ENCODE measurements at places on chromosomes 7 and 10.
A peak's percentile ranks its signal among the peaks of the same experiment; 100 is the strongest.

GRCh38 chr10:19918794-19919193 is 102.6 kb downstream of the PLXDC2 start:
- DNase-seq = peak; percentile 26

DNA sequence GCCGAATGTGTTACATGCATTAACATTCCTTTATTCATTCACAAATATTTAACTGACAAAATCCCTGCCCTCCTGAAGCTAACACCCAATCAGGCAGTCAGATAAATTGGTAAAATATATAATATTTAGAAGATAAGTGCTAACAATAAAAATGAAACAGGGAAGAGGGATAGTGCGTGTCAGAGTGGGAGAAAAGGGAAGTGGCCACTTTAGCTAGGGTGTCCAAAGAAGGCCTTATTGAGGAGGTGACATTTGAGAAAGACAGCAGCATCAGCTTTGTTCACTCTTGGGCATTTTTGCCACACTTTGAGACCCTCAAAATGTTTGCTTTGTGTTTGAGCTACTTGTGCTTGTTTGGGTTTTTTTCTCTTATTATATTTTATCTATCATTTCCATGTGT is 317.8 kb downstream of the SNX13 start:
- no peak for DNase-seq

DNA sequence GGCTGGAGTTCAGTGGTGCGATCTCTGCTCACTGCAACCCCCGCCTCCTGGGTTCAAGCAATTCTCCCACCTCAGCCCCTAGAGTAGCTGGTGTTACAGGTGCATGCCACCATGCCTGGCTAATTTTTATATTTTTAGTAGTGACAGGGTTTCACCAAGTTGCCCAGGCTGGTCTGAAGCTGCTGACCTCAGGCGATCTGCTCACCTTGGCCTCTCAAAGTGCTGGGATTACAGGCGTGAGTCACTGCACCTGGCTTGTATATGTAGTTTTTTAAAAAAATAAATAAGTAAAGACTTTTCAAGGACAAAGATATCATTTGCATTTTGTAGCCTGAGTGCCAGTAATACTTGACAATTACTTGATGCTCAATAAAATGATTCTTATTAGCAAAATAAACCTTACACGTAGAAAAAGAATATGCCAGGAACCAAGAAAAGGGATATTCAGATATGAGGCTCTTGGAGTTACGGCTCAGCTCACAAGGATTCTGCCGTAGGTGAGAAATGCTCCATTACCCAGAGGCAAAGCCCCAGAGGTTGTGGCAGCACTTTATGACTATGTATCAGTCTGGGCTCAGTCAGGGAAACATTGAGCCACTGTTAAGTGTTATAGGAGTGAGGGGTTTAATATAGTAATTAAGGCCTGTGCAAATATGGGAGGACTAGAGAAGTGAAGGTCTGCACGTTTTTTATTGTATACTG is 98.5 kb downstream of the TPST1 start:
- DNase-seq = no peak

GRCh38 chr10:16184096-16184597 is 252.7 kb upstream of the PTER start:
- peak; percentile 61 for DNase-seq

- DNase-seq = peak; percentile 37
Measured at GRCh38 chr10:92822060-92822634, 26.2 kb upstream of the EXOC6 start.

DNA sequence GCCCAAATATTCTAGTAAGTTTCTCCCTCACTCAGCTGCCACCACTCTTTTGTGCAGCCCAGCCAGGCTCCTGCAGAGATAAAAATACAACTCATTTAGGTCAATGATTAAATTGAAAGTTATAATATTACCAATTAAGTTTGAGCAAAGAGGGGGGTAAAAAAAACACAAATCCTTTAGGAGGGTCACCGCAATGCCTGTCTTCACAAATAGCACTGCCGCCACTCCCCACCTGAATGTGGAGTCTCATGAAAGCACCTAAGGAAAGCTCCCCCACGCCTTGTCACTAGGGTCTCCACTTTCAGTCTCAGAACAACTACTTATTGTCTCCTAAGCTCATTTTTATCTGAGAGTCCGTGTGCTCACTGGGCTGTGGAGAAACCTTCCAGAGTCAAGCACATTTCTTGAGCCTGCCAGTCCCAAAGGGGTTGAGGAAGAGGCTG is 148.7 kb downstream of the FGFR2 start:
- DNase-seq = no peak

- DNase-seq = no peak
Measured at GRCh38 chr7:82122275-82122674, 321.3 kb downstream of the CACNA2D1 start.

GRCh38 chr10:108601851-108602250 is 1321.5 kb downstream of the XPNPEP1 start:
- DNase-seq = no peak

GRCh38 chr10:79494871-79495705 is 17.2 kb upstream of the EIF5AL1 start:
- DNase-seq = no peak

- no peak for DNase-seq
Measured at GRCh38 chr7:99124236-99124635, 19.7 kb downstream of the SMURF1 start.

DNA sequence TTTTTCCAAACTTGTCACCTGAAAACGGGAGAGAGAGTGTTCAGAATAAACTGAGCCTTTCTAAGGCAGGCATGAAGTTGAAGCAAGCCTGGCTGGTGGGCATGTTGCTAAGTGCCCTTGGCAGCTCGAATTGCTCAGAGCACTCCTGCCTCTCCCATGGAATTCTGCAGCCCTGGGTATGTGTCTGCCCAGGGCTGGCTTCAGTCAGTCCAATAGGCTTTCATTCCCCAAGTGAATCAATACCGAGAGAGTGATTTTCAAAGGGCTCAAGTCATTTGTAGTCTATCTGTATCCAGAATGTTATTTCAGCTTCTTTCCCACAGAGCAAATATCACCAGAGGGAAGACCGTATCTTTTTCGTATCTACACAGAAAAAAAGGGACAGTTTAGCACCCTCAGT is 415.5 kb upstream of the COBL start:
- no peak for DNase-seq

- DNase-seq = no peak
Measured at GRCh38 chr7:134284952-134285351, 31.8 kb downstream of the SLC35B4 start.

- no peak for DNase-seq
Measured at GRCh38 chr10:95531994-95532399, 29.2 kb downstream of the SORBS1 start.

DNA sequence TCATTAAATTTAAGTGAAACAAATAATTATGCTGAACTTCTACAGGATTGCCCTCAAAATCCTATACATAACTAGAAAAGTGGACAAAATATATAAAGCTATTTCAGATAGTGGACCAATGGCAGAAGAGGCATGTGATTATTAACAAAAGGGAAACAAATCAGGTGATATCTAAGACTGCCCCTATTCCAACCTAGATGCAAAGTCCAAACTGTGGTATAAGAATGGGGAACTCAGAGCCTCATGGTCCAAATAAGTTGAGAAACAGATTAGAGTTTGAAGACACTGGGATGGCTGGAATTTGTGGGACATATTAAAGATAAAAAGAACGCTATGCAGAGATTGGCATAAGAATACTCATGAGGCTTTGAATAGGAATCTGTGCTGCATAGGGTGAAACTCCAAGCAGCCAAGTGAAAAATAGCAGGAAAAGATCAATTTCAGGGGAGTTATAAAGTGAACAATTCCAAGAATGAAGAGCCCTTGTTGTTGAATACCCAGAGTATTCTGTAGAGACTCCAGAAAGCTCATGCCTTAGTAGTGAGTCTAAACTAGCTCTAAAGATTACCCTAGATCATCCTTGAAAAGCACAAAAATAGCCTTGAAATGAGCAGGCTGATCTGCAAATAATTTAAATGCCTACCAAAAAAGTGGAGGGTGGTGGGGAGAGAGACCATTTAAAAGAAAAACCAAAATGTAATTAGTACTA is 152.4 kb downstream of the IMMP2L start:
- DNase-seq = peak; percentile 76

DNA sequence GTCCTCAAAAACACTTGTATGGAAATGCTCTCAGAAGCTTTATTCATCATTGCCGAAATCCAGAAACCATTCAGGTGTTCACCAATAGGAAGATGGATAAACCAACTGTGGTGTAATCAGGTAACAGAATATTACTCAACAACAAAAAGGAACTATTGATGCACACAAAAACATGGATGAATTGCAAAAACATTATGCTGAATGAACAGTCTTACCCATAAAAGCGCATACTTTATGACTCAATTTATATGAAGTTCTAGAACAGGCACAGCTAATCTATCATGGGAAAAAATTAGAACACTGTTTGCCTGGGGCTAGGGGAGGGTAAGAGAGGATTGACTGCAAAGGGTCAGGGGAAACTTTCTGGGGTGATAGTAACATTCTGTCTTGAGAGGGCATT is 26.9 kb upstream of the GSAP start:
- no peak for DNase-seq

GRCh38 chr10:77726732-77727131 is 89.1 kb upstream of the KCNMA1 start:
- no peak for DNase-seq

- DNase-seq = no peak
Measured at GRCh38 chr7:48481235-48481634, 310.0 kb downstream of the ABCA13 start.

- peak; percentile 87 for DNase-seq
Measured at GRCh38 chr7:2873686-2874551, 29.8 kb upstream of the GNA12 start.

DNA sequence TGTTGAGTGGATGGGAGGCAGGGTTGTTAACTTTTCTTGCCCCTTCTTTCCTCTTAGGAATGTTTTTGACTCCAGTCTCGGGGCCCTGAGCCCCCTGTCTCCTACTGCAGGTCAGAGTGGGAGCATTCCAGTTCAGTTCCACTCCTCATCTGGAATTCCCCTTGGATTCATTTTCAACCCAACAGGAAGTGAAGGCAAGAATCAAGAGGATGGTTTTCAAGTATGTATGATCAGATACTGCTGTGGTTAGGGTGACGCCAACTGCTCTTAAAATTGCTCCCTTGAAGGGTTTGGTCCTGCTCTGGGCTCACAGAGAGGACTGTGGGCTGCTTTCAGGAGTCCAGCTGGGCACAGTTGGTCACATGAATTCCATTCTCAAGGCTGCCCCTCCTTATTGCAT is 22.0 kb downstream of the VWA2 start:
- DNase-seq = peak; percentile 82

- DNase-seq = no peak
Measured at GRCh38 chr10:82867056-82867455, 992.1 kb downstream of the NRG3 start.

GRCh38 chr10:128481152-128481840 is 355.1 kb upstream of the MKI67 start:
- DNase-seq = no peak

GRCh38 chr7:130479716-130480400 is 12.0 kb upstream of the MEST start:
- no peak for DNase-seq

DNA sequence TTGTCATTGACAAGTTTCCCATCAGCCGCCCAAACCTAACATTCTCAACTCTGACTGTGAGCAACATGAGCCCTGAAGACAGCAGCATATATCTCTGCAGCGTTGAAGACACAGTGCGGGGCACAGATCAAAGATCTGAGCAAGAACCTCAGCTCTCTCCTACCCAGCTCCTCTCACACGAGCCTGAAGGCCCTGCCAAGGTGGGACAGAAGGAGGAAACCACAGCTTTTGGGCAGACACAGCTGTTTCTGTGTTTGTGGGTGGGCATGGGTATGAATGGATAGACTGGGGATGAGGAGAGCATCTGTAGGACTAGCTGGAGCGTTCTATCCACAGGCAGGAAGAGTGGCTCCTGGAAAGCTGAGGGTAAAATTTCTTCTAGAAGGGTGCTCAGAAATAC is 8.5 kb upstream of the PRSS1 start:
- DNase-seq = no peak

DNA sequence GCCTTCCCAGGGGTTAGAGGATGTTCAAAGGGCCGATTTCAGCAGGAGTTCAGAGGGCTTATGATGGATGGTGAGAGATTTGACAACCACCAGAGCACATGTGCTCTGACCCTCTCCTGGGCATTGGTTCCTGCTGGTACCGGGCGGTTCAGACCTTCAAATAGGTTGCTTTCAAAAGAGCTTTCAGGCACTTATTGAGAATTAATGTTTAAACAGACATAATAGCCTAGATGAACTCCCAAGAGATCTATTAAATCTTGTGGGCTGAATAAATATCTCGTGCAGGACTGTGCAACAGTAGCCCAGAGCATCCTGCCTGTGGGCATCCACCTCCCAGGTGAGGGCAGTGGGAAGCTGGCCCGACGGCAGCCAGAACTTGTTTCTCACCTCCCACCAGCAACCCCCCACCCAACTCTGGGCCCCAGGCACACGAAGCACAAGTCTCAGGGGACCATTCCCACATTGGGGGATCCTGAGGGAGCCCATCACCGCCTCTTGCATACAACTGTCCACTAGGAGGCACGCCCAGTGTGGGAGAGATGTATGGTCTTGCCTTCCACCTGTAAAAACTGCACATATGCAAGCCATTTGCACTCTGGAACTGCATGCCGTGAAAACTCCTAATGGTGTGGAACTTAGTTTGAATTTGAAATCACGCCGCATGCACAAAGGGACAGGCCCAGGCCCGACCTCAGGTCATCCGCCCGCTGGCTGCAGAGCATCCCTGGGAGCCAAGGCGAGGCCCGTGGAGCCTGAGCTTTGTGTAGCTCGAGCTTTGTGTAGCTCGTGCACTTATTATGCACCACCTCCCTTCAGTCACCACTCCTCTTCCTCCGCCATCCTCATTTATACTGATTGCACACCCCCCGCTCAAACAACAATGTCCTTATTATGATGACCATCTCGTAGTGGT is 147.8 kb downstream of the ADCY1 start:
- no peak for DNase-seq

DNA sequence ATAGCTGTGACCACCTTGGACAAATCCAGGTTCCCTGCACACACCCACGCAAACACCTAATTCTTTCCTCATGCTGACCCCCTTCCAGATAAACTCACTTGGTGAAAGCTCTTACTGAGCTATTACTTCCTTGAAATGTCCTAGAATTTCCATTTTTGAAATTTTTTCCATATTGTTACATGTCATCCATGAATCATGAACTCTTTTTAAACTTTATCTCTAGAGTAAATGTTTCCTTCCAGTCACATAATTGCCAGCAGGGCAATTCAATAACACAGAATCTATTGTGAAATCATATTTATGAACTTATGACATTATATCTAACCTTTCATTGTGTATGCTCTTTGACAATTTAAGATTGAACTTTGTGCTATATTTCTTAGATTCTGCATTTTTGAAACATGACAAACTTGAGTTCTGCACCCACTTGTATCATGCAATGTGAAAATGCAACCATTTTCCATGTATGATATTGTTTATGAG is 26.8 kb upstream of the FGL2 start:
- no peak for DNase-seq

DNA sequence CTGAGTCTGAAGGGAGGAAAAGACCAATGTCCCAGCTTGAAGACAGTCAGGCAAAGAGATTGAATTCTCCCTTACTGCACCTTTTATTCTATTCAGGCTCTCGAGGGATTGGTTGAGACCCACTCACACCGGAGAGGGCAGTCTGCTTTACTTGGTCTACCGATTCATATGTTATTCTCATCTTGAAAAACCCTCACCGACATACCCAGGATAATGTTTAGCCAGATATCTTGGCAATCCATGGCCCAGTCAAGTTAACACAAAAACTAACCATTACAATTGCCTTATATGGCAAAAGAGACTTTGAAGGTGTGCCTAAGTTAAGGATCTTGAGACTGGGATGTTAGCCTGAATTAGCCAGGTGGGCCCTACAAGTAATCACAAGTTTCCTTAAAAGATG is 53.8 kb upstream of the BET1 start:
- no peak for DNase-seq

GRCh38 chr10:7475046-7475911 is 64.4 kb upstream of the SFMBT2 start:
- no peak for DNase-seq

GRCh38 chr7:149414745-149415390 is 46.0 kb downstream of the ZNF777 start:
- peak; percentile 65 for DNase-seq

All from AG10803 (cell line).